ENCODE measurements at places on chromosomes 2 and 18.
A peak's percentile ranks its signal among the peaks of the same experiment; 100 is the strongest.

- no peak for DNase-seq
Measured at GRCh38 chr2:168633895-168634294, 168.5 kb upstream of the NOSTRIN start.

- DNase-seq: no peak
Measured at GRCh38 chr2:97761192-97761591, 47.8 kb downstream of the ZAP70 start.

DNA sequence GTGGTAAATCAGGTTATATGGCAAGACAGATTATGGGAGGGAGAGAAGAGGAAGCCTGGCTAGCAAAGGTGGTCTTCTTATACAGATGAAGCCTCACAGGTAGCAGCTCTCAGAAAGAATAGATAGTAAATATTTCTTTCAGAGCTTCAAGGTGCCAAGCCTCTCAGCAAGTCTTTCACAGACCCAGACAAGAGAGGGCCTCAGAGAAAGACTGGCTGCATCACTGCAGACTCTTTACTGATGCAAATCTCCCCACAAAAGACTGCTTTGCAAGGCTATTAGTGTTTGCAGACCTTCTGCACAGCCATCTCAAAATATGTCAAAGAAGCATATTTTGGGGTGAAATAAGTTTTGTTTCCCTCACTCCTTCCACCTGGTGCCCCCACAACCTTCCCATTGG is 372.4 kb upstream of the RND3 start:
- no peak for DNase-seq

DNA sequence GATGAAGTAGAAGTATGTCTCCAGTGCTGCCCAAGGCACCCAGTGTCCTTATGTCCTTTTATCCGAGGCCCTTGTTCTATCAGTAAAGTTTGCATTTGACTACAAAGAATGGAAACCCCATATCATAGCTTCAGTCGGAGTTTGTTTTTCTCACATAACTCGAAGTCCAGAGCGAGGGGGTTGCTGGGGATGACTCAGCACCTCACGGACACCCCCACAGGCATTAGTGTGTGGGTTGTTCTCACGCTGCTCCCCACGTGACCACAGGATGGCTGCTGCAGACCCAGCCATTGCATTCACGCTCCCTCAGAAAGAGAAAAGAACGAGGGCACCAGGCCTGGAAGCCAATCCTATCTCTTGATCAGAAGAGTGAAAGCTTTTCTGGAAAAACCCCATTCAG is 27.8 kb downstream of the SALL3 start:
- DNase-seq: no peak

GRCh38 chr2:139031722-139032121 is 251.5 kb upstream of the NXPH2 start:
- DNase-seq: peak; percentile 1

Measured in NCI-H1092 (cell line).